ENCODE measurements at places on chromosomes 5 and 9.
A peak's percentile ranks its signal among the peaks of the same experiment; 100 is the strongest.

DNA sequence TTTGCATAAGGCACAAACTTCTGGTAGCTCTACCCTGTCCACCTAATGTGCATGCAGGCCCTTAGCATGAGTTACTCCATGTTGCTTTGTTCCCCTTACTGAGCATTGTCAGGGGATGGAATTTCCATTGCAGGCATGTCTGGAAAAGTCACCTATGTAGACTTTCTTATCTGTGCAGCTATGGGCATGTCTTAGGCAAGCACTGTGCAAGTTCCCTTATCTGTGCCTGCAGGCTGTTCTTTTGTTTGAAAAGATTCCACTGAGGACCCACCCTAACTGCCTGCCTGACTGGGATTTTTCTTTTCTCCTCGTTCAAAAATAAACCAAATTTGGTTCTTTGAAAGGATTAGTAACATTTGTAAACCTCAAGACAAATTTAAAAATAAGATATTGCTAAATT lies 587.0 kb downstream of the CDH18 start:
- no peak for DNase-seq

DNA sequence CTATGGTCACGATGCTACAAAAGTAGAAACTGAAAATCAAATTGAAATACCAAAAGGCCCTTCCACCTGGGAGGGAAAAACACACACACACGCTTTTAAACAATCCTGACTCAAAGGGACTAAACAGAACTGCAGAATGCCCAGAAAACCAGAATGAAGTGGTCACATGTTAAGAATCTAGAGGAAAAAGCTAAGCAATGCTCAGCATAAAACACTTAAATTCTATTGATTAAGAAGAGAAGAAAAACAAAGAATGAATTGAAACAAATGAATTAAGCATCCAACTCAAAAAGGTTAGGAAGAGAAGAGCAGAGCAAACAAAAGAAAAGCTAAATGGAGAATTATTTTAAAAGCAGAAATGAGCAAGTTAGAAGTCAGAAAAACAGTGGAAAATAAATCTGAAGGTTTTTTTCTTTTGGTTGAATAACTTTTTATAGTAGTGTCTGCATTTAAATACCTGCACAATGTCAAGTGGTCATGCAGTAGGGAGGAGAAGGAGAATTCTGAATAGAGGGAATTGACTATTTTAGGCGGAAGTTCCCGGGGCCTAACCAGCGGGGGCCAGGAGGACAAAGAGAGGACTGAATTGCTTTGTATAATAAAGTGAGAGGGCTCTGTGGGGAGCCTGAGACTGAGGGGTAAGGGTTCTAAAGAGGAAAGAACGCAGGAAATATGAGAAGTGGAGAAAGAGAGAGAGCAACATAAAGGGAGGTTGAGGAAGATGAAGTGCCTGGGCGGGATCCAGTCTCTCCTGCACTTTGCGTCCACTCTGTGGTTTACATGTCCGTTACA lies 146.8 kb downstream of the ATPSCKMT start:
- DNase-seq, result no peak

- DNase-seq, result no peak
Measured at GRCh38 chr9:19479874-19480273, 71.1 kb downstream of the ACER2 start.

GRCh38 chr9:38686933-38687332 lies 33.0 kb downstream of the FAM240B start:
- no peak for DNase-seq

GRCh38 chr9:13480693-13481092 lies 201.2 kb upstream of the MPDZ start:
- DNase-seq, result no peak

DNA sequence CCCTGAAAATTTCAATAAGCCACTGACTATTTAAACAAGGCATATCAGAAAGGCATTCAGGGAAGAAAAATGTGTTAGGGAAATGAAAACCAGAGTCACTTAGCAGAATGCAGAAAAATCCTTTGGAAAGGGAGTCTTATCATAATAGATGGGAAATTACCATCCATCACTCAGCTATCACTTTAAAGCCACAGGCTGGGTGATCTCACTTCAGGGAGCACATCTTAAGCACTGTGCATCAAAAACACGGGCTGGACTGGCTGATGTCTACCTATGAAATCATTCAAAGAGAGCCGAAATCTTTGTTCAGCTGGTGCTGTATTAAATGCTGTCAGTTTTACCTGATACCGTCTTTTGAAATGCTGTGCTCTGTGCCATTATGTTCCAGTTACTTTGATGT lies 73.5 kb downstream of the C9orf57 start:
- DNase-seq, result no peak

- DNase-seq, result no peak
Measured at GRCh38 chr9:91690540-91691249, 259.3 kb downstream of the ROR2 start.

- DNase-seq, result peak; percentile 76
Measured at GRCh38 chr5:14581106-14581890, at the start of gene OTULINL. Gene OTULINL (plus strand): TSS chr5:14581792. CDS start chr5:14581895, 103 bp downstream.

- no peak for DNase-seq
Measured at GRCh38 chr9:114370251-114370967, 17.4 kb downstream of the AKNA start.

Measured in stimulated activated CD4-positive, alpha-beta T cell treated with anti-CD3 and anti-CD28 coated beads, Interleukin-15, amount 100 ng/mL, for 1 hour (primary cell).